Stimulated activated CD8-positive, alpha-beta memory T cell treated with anti-CD3 and anti-CD28 coated beads, Interleukin-12 subunit alpha, Interleukin-12 subunit beta, amount 100 ng/mL, for 4 hours (primary cell): ENCODE measurements at places on chromosomes 3 and 15.

GRCh38 chr3:142394921-142395622 is 52.8 kb downstream of the XRN1 start:
- no peak for DNase-seq

DNA sequence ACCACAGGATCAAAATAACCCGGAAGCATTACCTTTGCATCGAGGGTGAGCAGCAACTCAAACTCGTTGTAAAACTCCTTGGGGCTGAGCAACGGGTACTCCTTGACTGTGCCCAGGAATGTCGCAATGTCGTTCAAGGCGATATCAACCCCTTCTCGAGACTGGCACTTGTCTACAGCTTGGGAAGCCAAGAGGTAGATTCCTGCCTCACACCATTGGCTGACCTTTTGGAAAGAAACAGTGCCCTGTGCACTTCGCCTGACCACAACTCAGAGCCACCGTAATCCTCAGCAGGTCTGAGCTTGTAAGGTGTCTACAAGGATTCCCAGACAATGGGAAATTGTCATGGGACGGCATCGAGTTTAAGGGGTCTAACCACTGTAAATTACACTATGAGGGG is 43.9 kb downstream of the B3GNT5 start:
- DNase-seq = no peak

DNA sequence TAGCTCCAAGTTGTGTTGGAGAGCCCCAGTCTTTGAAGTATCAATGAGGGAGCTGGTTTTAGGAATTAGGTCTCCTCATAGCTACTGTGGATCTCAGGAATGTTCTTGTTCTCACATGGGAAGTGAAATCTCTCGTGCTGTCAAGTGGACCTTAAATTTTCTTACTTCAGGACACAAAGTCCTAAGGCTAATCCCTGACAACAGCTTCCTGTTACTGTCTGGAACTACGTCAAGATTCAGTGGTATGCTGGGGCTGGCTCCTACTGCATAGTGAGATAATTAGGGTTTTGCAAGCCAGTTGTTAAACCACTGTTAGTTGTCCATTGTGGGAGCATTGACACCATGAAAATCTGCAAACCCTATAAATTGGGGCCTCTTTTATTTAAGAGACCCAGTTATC is 22.8 kb downstream of the MESP1 start:
- no peak for DNase-seq

- no peak for DNase-seq
These were observed 58.4 kb downstream of the IQSEC1 start for GRCh38 chr3:13014755-13015285.

GRCh38 chr3:65107174-65107573 is 419.4 kb upstream of the ADAMTS9 start:
- no peak for DNase-seq

DNA sequence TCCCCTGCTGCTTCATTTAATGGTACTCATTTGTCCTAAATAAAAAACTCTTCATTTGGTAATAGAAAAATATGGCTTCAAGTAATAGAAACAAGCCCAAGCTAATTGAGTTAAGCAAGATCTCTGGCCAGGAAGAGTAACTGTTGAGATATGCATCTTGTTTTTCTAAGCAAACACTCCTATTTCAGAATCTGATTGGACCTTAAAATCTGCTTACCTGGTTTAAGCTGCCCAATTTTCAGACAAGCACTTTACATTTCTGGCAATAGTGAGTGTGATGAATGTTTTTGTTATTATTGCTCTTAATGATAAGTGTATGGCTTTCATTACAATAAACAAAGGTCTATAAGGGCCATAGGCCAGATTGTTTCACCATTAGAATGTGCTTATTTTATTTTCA is 86.2 kb downstream of the CMSS1 start:
- no peak for DNase-seq

- no peak for DNase-seq
These were observed 4.8 kb downstream of the SHF start for GRCh38 chr15:45182996-45183395.

- DNase-seq = no peak
These were observed 246.7 kb downstream of the SHOX2 start for GRCh38 chr3:157859541-157859940.

DNA sequence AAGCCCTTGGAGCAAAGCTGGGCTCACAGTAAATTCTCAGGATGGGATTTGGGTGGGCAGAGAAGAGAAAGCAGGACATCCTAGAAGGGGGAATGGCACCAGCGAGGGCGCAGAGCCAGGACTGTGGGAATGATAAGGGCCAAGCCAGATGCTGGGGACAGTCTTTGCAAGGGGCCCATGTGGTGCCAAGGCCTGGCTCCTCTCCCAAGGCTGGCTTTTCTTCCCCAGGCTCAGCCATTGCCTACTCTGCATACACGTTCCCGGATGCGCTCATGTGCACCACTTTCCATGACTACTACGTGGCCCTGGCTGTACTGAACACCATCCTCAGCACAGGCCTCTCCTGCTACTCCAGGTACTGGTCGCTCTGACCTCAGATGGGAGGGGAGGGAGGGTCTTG is 24.7 kb upstream of the KIF23 start:
- no peak for DNase-seq

GRCh38 chr3:71461114-71461513 is 122.4 kb downstream of the FOXP1 start:
- no peak for DNase-seq

DNA sequence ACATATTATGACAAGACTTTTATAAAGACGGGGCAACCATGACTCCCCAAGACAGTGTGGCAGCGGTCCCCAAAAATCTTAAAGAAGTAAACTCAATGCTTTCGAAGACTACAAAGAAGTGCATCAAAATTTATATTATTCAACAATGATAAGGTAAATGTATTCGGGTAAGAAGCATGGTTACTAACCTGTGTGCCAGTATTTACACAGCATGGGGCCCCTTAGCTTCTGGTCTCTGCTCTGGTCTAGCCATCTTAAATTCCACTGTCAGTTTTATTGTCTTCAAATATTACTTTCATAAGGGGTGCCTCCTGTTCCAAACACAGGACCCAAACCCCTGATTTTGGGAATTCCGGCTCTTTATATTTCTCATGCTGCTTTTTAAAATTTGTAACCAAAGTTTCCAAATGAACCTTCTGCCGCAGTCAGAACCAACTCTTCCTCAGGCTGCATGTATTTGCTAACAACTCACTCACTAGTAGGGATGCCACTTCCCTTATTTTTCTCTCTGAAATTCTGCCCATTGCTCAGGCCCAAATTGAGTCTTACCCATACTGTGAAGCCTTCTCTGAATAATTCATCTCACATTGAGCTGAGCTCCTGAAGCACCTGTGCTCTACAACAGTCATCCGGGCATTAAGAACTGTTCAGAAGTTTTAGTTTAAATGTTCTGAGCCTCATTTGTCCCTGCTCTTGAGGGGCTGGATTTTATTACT is 1.2 kb downstream of the TTC23 start:
- no peak for DNase-seq

GRCh38 chr3:5317557-5317956 is 130.1 kb downstream of the EDEM1 start:
- no peak for DNase-seq

GRCh38 chr15:83449937-83450506 is 2.9 kb downstream of the SH3GL3 start:
- no peak for DNase-seq

GRCh38 chr15:75371486-75371885 is 3.1 kb upstream of the MAN2C1 start:
- DNase-seq = no peak

DNA sequence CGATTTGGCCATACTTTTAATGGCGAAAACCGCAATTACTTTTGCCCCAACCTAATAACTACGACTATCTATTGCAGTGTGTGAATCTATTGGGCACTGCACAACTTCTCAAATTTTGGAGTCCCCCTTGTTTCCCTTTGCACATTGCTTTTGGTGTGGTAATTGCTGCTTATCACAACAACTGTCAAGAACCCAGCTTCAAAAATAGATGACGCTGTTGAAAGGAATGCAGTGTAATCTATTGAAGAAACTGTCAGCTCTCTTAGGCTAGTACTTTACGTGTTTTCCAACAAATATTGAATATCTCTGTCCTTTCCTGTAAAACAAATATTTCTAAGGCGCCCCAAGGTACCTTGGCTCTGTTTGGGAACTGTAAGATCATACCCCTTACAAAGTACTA is 222.8 kb upstream of the UBE2E2 start:
- no peak for DNase-seq

DNA sequence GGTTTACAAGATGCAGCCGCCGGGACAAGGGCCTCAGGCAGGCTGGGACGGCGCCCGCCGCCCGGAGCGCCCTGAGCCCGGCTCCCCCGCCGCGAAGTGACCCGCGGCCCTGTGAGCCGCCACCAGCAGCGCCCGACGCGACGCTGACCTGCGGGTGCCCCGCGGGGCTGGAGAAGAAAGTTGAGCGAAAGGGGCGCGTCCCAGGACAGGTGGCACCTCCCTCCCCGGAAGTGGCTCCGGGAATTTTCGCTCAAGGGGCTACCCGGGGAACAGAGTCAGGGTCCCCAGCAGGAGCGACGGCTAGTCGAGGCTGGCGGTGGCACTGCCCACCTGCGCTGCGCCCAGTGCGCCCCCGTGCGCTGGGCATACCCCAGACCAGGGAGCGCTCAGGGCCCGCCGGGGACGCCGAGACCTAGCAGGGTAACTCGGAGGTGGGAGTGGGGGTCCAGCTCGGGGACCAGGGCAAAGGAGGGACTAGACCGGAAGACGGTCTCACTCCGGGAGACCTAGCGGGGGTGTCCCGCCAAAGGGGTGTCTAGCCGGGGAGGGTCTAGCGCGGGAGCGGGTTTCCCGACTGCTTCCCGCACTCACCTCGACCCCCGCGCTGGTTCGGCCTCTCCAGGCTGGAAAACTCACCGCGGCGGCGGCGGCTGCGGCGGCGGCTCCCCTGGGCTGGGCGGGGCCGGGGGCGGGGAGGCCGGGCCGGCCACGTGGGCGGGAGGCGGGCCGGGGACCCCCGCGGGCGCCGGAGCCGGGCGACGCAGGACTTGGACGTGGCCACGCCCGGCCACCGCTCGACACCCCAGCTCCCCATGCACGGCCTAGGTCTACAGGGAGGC is 18.4 kb downstream of the SPATA12 start:
- DNase-seq = no peak

- no peak for DNase-seq
These were observed 266.7 kb upstream of the LRRN1 start for GRCh38 chr3:3532508-3532907.

DNA sequence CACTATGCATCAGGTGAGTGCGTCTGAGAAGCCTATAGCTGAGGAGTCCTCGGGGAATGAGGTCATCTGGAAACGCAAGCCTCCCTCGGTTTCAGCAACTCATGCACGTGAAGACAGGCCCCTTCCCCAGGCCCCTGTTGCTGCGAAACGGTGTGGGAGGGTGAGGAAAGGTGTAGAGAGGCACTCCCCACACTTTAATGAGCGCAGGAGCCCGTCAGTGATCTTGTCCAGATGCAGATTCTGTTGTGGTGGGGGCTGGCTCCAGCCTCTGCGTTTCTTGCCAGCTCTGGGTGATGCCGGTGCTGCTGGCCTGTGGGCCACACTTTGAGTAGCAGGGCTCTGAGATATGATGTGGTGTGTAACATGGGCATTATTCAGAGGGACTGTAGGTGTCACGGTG is 38.6 kb upstream of the LACTB start:
- no peak for DNase-seq

DNA sequence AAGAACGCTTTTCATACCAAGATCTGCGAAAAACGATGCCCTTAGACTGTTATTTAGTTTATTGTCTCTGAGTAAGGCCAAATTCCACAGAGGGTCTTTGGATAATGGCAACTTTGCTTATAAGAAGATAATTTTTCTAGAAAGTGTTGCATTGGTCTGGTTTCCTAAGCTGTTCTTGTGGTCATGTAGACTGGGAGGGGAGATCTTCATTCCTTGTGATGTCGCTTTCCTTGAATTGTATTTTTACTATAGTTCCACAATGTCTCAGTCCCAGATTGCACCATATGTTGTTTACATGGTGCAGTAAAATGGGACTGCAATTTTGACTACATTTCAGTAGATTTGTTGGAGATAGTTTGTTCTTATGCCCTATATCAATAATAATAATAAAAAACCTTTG is 28.8 kb upstream of the ST3GAL6 start:
- no peak for DNase-seq

- no peak for DNase-seq
These were observed 727.5 kb downstream of the TBL1XR1 start for GRCh38 chr3:176469694-176470205.

- DNase-seq = no peak
These were observed 44.8 kb upstream of the RAF1 start for GRCh38 chr3:12708584-12709192.

DNA sequence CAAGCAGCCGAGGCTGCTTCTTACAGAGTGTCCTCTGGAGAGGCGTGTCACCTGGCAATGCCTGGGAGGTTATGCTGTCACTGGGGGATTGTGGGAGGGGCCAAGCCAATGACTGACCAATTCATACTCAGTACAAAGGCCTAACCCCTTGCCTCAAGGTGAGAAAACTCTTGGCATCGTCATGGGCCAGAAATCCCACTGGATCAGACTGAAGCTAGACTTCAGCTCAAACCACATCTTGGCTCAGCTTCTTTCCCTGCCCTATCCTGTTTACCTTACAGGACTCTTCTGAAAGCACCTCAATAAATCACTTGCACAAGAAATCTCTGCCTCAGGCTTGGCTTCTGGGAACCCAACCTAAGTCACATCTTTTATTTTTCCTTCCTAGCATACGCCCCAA is 9.5 kb downstream of the ANAPC13 start:
- no peak for DNase-seq

DNA sequence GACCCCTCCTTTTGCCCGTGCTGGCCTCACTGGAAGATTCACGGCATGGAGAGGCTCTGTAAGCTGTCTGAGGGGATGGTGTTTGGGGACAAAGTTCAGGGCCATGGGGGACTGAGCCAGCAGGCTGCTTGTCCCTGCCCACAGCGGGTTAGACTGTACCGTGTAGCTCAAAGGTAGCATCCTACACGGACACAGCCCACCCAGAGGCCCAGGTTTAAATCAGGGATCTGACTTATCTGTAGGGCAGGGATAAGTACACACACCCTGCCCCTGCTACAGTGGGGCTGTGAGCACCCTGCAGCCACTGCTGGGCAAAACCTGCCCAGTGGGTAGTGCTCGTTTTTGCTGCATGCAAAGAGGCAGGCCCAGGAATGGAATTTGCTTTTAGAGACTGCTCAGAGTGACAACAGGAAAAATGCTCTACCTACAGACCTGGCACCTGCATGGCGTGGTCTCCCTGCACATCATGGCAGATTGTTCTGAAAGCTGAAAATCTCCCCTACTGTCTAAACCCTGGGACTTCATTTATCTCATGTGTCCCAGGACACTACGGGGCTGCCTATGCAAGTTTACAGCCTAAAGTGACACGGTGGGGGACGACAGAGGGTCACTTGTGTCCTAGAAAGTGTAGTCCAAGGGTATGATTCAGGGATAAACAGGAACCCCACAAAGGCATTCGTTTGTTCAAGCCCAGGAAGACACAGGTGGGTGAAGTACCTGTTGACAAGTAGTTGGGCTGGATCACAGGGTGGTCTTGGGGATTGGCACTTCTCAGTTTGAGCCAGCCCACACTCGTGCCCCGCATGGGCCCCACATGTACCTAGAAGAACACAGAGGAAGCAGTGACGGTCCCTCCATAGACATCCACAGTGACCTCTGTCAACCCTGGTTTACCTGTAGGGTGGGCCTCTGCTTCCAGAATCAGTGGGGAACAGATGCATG is 27.7 kb downstream of the CHDH start:
- no peak for DNase-seq
